Sciatic nerve (tissue), 2 donors: ENCODE measurements at places on chromosomes 6 and 20. TPM values are rescaled to one million over a fixed set of nuclear protein-coding genes. Genes with fewer than 3 reads are reported as not detected.

DNA sequence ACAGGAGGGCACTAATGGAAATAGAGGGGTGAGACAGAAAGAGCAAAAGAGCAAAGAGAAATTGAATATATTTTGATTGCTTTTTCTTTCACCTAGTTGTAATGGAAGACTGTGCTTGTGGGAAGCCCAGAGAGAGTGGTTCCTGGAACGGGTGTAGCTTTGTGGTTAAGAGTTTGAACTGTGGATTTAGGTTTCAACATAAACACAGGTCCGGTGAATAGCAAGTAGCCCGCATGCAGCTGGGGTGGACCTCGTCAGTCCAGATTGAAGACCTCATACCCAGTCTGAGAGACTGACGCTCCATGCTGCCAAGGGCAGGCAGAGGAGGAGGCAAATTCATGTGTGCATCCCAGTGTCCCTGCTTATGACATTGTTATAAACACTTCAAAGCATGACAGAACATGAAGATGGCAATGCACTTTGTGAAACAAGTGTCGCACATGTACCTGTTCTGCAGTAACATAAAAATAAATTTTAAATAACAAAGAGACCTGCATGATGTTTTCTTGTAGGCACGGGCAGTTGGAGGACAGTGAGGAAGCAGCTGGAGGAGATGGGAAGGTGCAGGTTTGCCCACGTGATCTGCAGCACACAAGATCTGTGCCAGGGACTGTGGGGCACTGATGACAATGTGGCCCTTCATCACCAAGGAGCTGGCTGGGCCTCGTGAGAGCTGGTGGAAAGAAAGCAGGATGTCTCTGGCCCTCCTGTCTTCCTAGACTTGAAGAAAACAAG, 220.5 kb upstream of the SSTR4 start:
- DNase-seq, result no peak

- DNase-seq, result no peak
Observed at GRCh38 chr6:137722749-137723272, 144.2 kb upstream of the TNFAIP3 start.

MAS1 gene
- total RNA-seq, result not detected

DNA sequence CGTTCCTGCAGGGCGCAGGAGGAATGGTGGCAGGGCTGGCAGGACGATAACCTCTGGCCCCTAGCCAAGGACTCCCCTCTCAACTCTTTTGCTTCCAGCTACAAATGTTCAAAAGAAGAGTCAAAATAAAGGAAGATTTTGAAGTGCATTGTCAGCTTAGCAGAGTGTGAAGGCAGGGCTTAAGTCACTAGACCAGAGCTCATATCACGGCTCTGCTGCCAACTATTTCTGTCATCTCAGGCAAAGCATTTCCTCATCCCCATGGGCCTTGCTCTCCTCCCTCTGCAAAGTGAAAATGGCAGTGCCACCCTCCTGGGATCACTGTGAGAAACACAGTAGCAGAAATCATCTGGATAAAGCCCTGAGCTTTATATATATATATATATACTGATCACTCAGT, 36.7 kb downstream of the CFAP61 start:
- DNase-seq, result no peak

DNA sequence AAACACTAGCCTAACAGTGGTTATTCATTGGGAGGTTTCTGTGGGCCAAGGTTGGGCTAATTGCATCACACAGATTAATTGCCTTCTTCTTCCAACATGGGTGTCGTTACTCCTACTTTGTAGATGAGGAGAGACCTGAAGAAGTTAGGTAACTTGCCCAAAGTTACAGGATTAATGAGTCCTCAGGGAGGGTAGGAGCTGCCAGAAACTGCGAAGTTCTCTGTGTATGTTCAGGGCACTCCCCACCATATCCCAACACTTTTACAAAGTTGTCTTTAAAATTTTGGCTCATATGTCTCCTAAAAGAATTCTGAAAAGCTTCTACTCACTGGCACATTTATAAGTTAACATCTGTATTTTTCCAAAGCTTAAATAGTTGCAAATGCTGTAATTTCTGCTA, 323.5 kb upstream of the HSF2 start:
- DNase-seq, result no peak

GPSM3 gene
- total RNA-seq, result 20.5 TPM

NEDD9 gene
- 55.4 TPM for total RNA-seq

COL20A1 gene
- total RNA-seq, result 0.22 TPM

GRCh38 chr20:39660226-39660625, 698.1 kb downstream of the DHX35 start:
- no peak for DNase-seq

DNA sequence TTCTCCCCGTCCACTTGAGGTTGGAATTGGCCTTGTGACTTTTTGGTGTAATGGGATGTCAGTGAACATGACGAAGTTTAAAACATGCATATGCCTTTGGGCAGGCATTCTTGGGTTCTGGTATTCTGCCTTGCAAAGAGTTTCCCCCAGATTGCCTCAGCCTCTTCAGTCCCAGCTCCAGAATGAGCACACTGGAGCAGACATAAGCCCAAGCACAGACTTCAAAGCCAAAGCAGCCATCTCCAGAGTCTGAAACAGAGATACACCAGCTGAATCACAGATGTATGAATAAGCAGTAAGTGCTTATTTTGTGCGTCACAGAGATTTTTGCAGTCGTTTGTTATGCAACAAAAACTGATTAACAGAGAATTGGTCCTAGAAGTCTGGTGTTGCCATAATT, 546.0 kb downstream of the FRK start:
- no peak for DNase-seq

DNA sequence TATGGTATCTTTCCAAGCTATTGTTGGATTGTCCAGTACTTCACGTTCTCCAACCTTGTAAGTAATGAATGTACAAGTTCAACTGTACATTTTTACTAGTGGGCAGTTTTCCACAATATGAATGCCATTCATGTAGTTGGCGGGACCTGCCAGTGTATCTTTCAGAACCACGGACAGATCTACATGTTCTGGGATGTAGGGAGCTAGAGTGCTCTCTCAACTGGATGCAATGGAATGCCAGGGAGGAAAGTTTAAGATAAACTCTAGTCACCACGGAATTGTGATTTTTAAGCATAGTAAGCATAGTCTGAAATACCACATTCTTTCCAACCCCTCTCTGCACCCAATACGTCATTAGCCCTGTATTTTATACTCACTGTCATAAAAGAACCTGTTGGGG, 21.5 kb upstream of the HLA-C start:
- DNase-seq, result no peak

OPRM1 gene
- not detected for total RNA-seq
